Kidney tubule cell (primary cell): ENCODE measurements at places on chromosomes 3 and 15.

- DNase-seq = no peak
Observed at GRCh38 chr15:33328106-33328505, 17.3 kb downstream of the RYR3 start.

- no peak for DNase-seq
Observed at GRCh38 chr3:127760361-127760760, 62.0 kb downstream of the MGLL start.

DNA sequence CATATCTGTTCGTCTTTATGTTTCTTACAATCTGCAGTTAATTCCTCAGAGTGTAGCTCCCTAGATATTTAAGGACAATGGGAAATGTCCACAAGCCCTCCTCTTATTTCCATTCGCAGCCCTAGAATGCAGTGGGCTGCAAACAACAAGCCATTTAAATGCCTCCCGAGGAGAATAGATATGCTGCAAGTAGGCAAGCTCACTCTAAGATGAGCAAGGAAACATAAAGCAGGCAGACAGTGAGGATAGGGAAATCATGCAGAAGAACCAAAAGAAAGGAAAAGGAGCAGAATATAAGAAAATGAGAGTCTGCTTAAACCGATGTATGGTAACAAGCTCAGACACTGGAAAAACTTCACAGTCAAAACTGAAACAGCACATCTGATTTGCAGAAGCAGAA, 561.9 kb downstream of the GBE1 start:
- DNase-seq = no peak

DNA sequence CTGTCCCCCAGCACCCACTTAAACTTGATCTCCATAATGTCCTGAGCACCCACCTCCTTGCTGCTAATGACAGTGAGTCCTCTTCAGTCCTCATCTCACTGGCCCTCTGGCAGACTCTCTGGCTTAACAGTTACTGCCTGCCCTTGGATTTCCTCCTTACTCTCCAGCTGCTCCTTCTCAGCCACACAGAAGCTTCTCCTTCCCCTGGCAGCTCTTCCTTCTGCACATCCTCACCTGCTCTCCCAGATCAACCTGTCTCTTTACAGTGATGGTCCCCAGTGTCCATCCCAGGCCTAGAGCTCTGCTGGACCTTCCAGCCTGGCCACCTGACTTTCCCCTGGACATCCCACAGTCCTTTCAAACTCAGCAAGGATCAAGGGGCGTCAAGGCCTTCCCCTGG, 47.4 kb upstream of the SMAD3 start:
- DNase-seq = no peak

GRCh38 chr3:56720849-56721248, 37.8 kb upstream of the TASOR start:
- no peak for DNase-seq

- no peak for DNase-seq
Observed at GRCh38 chr3:17357035-17357710, 385.3 kb downstream of the TBC1D5 start.

DNA sequence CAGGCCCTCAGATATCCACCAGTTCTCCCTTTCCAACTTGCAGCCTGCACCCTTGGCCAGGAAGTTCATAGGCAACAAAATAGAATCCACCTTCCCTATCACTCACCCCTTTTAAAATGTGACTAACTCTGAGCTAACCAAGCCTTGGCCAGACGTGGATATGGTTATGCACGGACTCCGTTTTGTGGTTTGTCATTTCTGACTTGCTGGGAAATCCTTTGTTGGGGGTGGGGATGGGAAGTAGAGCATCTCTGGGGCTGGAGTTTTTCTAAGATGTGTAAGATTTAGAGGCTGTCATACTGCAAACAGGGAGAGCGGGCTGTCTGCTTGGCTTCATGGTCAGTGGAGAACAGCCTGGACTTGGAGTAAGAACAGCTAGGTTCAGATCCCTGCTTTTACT, 62.6 kb downstream of the SMAD3 start:
- DNase-seq = peak; percentile 98

DNA sequence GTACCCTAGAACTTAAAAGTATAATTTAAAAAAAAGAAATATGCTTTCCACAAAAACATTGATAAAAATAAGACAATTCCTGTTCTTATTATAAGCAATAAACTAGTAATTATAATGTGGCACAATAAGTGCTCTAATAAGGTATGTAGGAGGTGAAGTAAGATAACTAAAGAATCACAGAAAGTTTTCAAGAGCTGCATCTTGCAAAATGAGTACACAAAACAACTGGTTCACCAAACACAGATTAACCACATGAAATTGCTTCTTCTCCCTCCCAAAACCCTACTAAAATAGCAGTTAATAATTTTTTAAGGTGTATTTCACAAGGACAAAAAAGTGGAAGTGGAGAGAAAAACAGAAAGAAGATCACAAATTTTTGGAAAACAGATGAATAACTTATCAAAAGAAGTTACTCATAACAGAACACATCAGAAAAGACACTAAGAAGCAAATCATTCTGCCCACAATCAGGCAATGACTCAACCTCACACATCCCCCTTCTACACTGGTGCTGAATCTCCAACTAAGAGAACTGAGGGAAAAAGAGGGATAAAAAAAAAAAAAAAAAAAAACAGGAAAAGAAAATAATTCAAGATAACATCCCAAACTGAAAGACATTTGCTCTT, 64.2 kb downstream of the TBC1D5 start:
- DNase-seq = peak; percentile 64

DNA sequence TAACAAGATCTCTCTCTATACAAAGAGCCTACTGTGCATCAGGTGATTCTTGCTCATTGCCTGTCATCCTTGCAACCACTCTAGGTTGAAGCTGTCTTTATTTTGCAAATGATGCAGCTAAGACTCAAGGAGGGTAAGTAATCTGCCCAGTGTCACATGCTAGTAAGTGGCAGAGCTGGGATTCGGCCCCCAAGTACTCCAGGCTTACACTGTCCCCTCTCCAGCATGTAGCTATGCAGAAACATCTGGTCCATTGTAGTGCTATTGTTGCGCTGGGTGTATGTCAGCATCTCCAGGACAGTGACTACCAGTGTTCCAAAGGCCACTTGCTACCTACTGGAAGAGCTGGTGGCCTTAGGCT, 248.9 kb downstream of the SLCO3A1 start:
- no peak for DNase-seq

- DNase-seq = no peak
Observed at GRCh38 chr15:44779761-44780160, 43.4 kb downstream of the TRIM69 start.

DNA sequence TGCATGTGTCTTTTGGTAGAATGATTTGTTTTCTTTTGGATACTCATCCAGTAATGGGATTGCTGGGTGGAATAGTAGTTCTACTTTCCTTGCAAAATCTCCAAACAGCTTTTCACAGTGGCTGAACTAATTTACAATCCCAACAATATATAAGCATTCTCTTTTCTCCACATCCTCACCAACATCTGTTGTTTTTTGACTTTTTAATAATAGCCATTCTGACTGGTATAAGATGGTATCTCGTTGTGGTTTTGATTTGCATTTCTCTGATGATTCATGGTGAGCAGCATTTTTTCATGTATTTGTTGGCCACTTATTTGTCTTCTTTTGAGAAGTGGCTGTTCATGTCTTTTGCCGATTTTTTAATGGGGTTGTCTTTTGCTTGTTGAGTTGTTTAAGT, 55.8 kb downstream of the ST8SIA2 start:
- DNase-seq = peak; percentile 32

DNA sequence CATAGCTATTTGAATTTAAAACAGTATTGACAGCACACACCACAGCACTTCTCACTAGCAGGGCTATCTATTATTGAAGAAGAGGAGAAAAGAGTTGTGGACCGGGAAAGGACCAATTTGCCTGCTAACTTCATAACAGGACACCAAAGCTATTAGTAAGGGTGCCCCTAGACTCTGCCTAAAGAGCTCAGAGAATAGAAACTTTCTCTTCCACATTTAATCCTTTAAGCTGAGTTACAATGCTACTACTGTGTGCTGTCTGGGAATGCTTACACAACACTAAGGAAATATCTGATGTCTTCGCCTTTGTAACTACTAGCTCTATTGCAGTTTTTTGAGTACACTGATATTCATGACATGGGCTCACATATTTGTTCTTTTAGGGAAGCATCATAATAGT, 13.5 kb upstream of the AADAC start:
- DNase-seq = no peak

- no peak for DNase-seq
Observed at GRCh38 chr3:191005790-191006189, 143.3 kb upstream of the GMNC start.

DNA sequence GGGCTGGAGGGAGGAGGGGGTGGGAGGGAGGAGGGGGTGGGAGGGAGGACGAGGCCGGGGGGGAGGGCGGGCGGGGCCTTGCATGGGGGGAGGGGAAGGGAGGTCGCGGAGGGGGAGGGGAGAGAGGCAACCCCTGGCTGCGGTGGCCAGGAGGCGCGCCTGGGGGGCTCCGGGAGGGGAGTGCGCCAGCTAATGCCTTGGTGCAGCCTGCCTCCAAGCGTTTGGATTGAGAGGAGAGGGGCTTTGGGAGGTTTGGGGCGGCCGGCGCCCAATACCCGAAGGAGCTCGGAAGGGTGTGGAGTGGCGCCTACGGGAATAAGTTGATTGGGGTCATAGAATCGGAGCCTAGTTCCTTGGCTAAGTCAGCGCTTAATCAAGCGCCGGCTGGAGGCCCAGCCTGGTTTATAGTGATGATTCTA, 557 bp downstream of the TFG start:
- DNase-seq = peak; percentile 38

- DNase-seq = peak; percentile 65
Observed at GRCh38 chr15:41870689-41871081, 23.2 kb downstream of the SPTBN5 start.

GRCh38 chr3:28125342-28125741, 116.1 kb upstream of the CMC1 start:
- DNase-seq = no peak

DNA sequence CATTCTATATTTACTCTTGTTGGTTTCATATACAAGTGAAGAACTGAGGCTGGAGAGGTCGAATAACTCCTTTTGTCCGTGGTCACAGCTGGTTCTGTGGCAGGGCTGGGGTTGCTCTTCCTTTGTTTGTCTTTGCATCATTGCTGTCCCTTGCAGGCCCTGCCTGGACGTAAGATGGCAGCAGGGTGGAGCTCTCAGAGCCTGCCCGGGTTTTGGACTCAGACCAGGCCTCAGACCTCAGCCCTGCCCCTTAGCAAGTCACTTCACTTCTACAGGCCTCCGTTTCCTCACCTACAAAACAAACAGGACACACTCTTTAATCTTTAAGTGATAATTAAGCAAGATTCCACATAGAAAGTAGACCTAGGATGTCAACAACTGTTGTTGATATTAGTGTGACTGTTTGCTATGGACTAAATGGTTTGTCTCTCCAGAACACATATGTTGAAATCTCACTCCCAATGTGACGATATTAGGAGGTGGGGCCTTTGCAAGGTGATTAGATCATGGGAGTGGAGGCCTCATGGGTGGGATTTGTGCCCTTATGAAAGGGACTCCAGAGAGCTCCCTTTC, 65.6 kb upstream of the PLXNA1 start:
- DNase-seq = no peak

DNA sequence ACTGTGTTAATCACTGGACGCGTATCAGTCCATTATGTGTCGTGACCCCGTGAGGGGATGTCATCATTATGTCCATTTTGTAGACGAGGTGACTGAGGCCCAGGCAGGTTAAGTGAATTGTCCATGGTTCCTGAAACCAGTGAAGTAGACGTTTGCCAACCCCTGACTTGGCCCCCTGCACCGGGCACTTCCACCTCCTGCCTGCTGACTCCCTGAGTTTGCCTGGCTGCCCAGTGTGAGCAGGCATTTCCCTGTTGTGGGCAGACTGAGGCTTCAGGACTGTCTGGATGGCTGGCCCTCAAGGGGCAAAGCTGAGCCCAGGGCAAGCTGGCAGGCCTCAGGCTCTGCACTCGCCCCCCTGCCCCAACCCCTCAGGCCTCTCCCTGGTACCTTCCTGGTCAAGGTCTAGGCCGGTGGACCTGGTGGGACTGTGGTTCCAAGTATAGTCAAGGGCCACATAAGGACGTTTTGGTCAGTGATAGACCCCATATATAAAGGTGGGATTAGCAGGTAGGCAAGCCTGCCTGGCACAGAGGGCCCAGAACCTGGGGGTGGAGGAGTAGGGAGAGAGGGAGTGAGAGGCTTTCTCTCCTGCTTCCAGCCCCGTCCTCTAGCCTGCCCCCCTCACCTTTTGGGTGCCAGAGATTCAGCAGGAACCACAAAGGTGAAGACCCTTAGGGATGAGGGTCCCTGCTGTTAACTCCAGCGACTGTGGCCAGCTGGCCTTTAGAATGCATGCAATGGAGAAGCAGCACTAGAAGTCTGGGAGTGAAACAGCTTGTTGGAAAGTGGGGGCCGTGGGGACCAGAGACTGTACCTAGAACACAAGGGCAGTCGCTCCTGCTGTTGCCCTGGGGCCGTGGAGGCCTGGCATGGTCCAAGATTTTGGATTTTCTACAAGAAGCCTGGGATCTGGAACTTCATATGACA, 34.6 kb downstream of the FBLN2 start:
- no peak for DNase-seq

DNA sequence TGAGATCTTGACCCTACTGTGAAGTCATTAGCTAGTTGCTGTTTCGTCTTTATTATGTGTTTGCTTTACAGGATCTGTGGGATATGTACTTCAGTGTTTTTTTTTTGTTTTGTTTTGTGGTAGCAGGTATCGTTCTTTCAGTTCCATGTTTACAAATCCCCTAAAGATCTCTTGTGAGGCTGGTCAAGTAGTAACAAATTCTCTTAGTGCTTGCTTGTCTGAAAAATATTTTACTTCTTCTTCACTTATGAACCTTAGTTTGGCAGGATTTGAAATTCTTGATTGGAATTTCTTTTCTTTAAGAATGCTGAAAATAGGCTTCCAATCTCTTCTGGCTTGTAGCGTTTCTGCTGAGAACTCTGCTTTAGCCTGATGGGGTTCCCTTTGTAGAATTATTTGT, 235.8 kb upstream of the ALCAM start:
- DNase-seq = no peak

DNA sequence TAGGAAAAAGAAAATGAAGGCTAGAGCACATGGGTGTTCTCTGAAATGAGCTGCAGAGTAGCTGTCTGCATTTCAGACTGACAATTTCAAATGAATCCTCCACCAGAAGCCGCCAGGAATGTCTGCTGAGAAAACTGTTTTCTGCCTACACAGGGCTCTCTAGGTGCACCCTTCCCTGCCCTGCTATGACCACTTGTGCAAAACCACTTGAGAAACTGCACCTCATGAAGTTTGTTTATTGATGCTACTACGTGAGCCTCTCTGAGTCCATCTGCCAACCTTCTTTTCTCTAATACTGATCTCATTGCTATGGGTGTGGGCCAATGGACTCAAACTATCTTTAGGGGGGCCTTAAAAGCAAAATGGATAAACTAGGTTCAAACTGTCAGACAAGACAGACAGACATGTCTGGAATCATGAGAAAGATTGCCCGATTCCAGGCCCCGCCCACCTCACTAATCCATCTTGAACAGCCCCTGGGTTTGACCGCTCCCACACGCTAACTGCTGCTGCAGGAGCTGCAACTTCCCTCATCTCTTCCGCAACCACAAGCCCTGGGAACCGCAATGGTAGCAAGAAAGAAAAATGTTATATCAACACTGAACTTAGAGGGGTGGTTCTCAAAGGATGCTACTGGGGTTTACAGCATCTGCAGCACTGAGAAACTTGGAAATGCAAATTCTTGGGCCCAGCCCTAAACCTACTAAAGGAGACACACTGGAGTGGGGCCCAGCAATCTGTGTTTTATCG, 9.0 kb upstream of the CD47 start:
- no peak for DNase-seq
